Hepatocyte (in vitro differentiated cells): ENCODE measurements at places on chromosomes 5 and 9. TPM values are rescaled to one million over a fixed set of nuclear protein-coding genes. Genes with fewer than 3 reads are reported as not detected.

KIF24 gene
- polyA plus RNA-seq = 0.71 and 1.0 TPM in 2 replicates

DNA sequence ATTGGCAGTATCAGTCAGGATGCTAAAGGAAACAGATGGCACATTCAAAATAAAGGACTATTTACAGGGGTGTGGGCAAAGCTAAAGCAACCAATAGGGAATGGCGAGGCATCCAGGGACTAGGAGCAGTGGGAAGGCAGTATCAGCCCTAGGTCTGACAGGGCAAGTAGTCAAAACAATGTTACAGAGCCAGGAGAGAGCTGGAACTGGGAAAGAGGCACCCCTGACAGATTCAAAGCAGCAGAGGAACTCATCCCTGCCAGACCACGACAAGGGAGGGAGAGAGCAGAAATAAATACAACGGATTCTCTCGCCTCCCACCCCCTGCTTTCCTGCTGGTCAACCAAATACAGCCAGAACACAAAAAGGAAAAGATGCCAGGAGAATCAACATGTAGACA is 371.5 kb downstream of the NR2F1-AS1 start:
- no peaks in the 10 kb centered on the region for H3K27me3 ChIP-seq
- no peaks in the 10 kb centered on the region for H3K36me3 ChIP-seq
- DNase-seq = no peak

GRCh38 chr5:113058706-113059226 is 82.2 kb downstream of the DCP2 start:
- H3K27me3 ChIP-seq = no peaks in the 10 kb centered on the region
- no peaks in the 10 kb centered on the region for H3K36me3 ChIP-seq
- no peak overlapping the region for H3K27ac ChIP-seq
- no peak overlapping the region for H3K4me3 ChIP-seq
- H3K4me1 ChIP-seq = peaks cover 9% of the 10 kb centered on the region

DNA sequence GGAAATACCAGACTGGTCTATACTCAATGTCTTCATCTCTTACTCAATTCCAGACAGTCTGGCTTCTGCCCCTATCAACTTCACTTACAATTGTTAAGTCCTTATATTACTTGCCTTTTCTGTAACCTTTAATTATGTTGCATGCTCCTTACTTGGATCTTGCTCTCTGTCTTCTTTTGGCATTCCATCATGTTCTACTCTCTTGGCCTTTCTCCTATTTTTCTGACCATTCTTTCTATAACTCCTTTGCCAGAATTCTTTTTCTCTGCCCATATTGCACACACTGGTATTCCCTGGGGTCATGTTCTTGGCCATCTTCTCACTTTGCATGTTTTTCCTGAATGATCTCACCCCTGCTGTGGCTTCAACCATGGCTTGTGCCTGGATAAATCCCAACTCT is 209.8 kb upstream of the ZNF462 start:
- no peaks in the 10 kb centered on the region for H3K4me1 ChIP-seq
- H3K4me3 ChIP-seq = no peak overlapping the region
- no peaks in the 10 kb centered on the region for H3K27me3 ChIP-seq

GRCh38 chr5:96124589-96124988 is 162.9 kb upstream of the ELL2 start:
- peaks cover 6% of the 10 kb centered on the region for H3K4me1 ChIP-seq
- no peaks in the 10 kb centered on the region for H3K36me3 ChIP-seq
- H3K27ac ChIP-seq = no peak overlapping the region
- DNase-seq = no peak
- no peak overlapping the region for H3K4me3 ChIP-seq

- H3K27me3 ChIP-seq = no peaks in the 10 kb centered on the region
- no peak overlapping the region for H3K27ac ChIP-seq
- no peak overlapping the region for H3K4me3 ChIP-seq
- no peak for DNase-seq
- no peaks in the 10 kb centered on the region for H3K4me1 ChIP-seq
- H3K36me3 ChIP-seq = peaks cover 8% of the 10 kb centered on the region
These were observed 90.5 kb upstream of the RETREG1 start for GRCh38 chr5:16707168-16707868.

GRCh38 chr9:14322211-14323082 is 8.5 kb upstream of the NFIB start:
- H3K4me3 ChIP-seq = peak overlapping the region; percentile 57
- H3K4me1 ChIP-seq = no peaks in the 10 kb centered on the region
- H3K27me3 ChIP-seq = no peaks in the 10 kb centered on the region
- H3K36me3 ChIP-seq = no peaks in the 10 kb centered on the region

INSYN2B gene
- polyA plus RNA-seq = not detected in 2 replicates

WNT8A gene
- polyA plus RNA-seq = not detected in 2 replicates

- no peaks in the 10 kb centered on the region for H3K27me3 ChIP-seq
- H3K4me1 ChIP-seq = no peaks in the 10 kb centered on the region
- no peak for DNase-seq
These were observed 36.9 kb downstream of the SPOCK1 start for GRCh38 chr5:137462265-137462590.

KCNMB1 gene
- polyA plus RNA-seq = 0.18 and 0.19 TPM in 2 replicates
